ENCODE measurements at places on chromosomes 12 and 14.

DNA sequence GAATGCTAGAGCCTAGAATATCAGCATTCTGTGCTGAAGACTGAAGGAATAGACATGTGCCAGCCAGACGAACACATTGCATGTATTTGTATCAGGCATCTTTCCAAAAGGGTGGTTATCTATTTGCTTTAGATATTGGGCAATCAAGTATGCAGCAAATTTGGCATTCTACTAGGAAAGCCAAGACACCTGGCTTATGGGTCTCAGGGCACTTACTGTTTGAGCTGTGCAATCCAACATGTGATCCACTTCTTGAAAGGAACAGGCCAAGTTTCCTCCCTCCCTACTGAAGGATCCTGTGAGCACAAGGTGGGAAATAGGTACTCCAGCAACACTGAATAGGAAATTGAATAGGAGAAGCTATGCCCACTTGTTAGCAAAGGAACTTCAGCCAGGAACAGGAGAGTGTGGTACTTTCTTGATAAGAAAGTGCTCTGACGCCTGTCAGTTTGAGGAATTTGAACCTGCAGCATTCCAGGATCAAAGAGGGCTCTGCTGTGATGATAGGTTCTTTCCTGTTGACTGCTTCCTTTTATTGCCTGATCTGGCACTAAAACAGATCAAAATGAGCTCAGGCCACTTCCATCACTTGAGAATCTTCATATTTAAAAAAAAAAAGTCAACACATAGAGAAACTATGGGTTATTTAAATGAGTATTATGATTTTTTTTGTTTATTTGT, 20.6 kb downstream of the OR6S1 start:
- peaks cover 54% of the 10 kb centered on the region for H3K4me1 ChIP-seq
- H3K27me3 ChIP-seq = peaks cover 11% of the 10 kb centered on the region
- H3K27ac ChIP-seq = no peak overlapping the region
- DNase-seq = no peak

- peak overlapping the region; percentile 48 for H3K4me3 ChIP-seq
- no peaks in the 10 kb centered on the region for H3K27me3 ChIP-seq
- H3K27ac ChIP-seq = no peak overlapping the region
- no peaks in the 10 kb centered on the region for H3K36me3 ChIP-seq
- no peak for DNase-seq
- H3K4me1 ChIP-seq = peaks cover 27% of the 10 kb centered on the region
Observed at GRCh38 chr12:62933220-62933601, 1.7 kb downstream of the PPM1H start.

GRCh38 chr12:65937161-65937641, 112.9 kb downstream of the HMGA2 start:
- no peak overlapping the region for H3K27ac ChIP-seq
- no peak overlapping the region for H3K4me3 ChIP-seq
- DNase-seq = no peak
- H3K27me3 ChIP-seq = no peaks in the 10 kb centered on the region

DNA sequence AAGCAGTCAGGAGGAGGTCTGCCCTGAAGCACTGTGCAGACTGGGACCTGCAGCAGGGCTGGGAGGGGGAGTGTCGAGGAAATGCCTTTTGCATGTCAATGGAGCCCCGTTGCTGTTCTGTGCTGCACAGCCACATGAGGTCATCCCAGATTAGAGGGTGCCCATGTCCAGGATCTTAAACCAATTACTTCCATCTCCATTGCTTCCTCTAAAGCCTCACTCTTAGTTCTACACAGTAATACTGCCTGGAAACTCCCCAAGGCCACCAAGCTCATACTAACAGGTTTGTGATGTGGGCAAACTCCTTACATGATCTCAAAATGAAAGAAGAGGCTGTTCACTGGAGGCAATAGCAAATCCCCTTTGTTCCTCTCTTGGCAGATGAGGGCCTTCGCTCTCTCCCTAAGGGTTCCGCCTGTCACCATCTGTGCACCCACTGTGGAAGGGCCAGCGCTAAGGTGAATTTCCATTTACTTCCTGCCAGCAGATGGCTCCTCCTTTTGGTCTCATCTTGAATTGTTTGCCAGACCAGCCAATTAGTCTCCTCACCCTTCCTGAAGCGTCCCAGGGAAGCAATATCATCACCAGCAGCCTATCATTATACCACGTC, 35.4 kb upstream of the LTA4H start:
- H3K4me3 ChIP-seq = no peak overlapping the region
- no peaks in the 10 kb centered on the region for H3K27me3 ChIP-seq
- H3K27ac ChIP-seq = no peak overlapping the region
- no peak for DNase-seq

- no peak overlapping the region for H3K4me3 ChIP-seq
- no peaks in the 10 kb centered on the region for H3K4me1 ChIP-seq
- H3K27ac ChIP-seq = no peak overlapping the region
- no peak for DNase-seq
- H3K27me3 ChIP-seq = no peaks in the 10 kb centered on the region
Observed at GRCh38 chr12:127334912-127335644, 931.9 kb upstream of the TMEM132C start.

GRCh38 chr12:123115409-123116121, 35.3 kb downstream of the PITPNM2 start:
- DNase-seq = peak; percentile 37
- H3K27ac ChIP-seq = no peak overlapping the region
- no peak overlapping the region for H3K4me3 ChIP-seq
- no peaks in the 10 kb centered on the region for H3K27me3 ChIP-seq
- H3K4me1 ChIP-seq = peaks cover 24% of the 10 kb centered on the region

- no peak for DNase-seq
- no peak overlapping the region for H3K27ac ChIP-seq
- no peaks in the 10 kb centered on the region for H3K27me3 ChIP-seq
- H3K4me3 ChIP-seq = no peak overlapping the region
- peaks cover 24% of the 10 kb centered on the region for H3K36me3 ChIP-seq
Observed at GRCh38 chr12:19483727-19484126, 44.4 kb downstream of the AEBP2 start.

GRCh38 chr12:6077692-6078083, 46.8 kb downstream of the VWF start:
- DNase-seq = no peak
- H3K4me3 ChIP-seq = no peak overlapping the region
- peaks cover 32% of the 10 kb centered on the region for H3K4me1 ChIP-seq
- peaks cover 27% of the 10 kb centered on the region for H3K27me3 ChIP-seq
- H3K36me3 ChIP-seq = no peaks in the 10 kb centered on the region

- no peaks in the 10 kb centered on the region for H3K27me3 ChIP-seq
- peak overlapping the region; percentile 45 for H3K4me3 ChIP-seq
- peak overlapping the region; percentile 72 for H3K27ac ChIP-seq
- H3K4me1 ChIP-seq = peaks cover 70% of the 10 kb centered on the region
Observed at GRCh38 chr12:124545508-124546418, 21.6 kb downstream of the NCOR2 start.

DNA sequence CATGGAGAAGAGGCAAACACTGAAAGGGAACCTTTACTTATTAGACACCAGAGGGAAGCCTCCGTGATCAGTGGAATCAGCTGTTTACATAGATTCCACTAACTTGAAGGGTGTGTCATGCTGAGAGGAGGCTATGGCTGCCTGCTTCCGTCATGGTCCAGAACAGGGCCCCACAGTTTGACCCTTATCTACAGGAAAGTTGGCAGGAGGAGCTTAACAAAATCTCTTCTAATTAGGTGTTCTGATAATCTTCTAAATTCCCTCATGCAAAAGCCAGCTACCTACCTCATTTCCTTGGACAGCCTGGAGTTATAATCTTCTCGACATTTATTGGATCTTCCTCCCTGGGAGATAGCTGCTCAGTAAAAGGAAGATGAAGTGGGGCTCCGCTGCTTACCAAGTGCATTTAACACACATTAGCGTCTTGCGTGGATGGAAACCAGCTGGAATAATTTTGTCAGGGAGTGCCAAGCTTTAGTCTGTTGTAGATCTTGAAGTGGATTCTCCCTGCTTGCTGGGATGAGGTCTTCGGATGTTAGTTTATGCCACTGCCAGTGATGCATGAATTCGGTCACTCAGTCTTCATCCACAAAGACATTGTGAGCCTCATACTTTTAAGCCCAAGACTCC, 171.0 kb downstream of the PAH start:
- no peaks in the 10 kb centered on the region for H3K36me3 ChIP-seq
- no peak overlapping the region for H3K27ac ChIP-seq
- H3K27me3 ChIP-seq = no peaks in the 10 kb centered on the region
- no peak for DNase-seq
- no peak overlapping the region for H3K4me3 ChIP-seq

DNA sequence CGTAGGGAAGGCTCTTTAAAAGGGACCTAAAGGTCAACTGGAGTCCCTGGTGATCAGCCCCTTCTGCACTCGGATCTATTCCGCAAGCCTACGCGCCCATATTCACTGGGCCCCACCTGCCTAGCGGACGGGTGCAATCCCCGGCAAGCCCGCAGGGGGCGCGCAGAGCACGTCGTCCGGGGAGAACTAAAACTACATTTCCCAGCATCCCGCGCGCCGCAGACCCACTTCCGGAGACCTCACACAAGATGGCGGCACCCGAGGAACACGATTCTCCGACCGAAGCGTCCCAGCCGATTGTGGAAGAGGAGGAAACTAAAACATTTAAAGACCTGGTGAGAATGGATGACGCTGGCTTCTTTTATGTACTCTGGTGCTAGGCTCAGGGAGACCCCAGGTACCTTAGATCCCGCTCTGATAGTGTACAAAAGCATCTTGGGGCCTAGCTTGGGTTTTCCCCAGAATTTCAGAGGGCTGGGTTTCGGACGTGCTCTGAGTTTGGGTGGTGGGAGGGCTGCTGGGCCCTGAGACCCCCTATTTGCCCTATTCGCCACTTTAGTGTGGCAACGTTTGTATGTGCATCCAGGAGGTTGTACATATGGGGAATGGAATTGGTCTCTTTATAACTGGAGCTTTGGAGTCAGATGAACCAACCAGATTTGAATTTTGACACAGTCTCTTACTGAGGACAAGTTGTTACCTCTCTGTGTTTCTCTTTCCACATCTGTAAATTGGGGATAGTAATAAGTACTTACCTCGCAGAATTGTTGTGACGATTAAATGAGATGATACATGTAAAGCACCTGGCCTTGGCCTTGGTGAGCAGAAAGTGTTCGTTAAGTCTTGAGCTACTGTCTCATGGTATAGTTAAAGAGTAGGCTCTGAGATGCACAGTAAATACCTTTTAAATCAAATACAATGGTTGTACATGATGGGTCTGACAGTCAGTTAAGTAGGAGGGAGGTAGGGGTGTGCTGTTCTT, at the start of gene DDX47:
DDX47 (plus strand) TSS at position 227 of the 982 bp plus-strand sequence; CDS start at position 249, 22 bp downstream.
- peaks cover 61% of the 10 kb centered on the region for H3K4me1 ChIP-seq
- peaks cover 6% of the 10 kb centered on the region for H3K36me3 ChIP-seq
- DNase-seq = peak; percentile 91
- H3K4me3 ChIP-seq = peak within 1 kb of the TSS; percentile 93
- peak within 1 kb of the TSS; percentile 93 for H3K27ac ChIP-seq

DNA sequence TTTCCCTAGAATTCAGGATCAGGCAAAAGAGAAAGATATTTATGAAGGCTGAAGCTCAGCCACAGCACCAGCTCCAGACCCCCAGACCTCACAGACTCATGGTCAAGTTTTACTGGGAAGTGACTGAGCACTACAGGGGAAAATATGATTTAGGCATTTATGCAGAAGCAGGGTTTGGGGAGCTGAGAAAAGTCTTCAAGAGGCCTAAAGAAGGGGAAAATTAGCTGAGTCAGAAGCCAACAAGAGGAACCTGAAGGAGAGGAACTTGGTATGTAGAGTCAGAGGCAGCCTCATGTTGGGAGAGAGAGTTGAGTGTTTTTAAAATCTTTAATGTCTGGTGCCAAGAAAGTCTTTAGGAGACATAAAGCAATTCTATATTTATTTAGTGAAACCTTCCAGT, 63.0 kb downstream of the FOS start:
- H3K36me3 ChIP-seq = no peaks in the 10 kb centered on the region
- H3K27ac ChIP-seq = peak overlapping the region; percentile 65
- H3K4me1 ChIP-seq = peaks cover 81% of the 10 kb centered on the region
- no peak overlapping the region for H3K4me3 ChIP-seq

DNA sequence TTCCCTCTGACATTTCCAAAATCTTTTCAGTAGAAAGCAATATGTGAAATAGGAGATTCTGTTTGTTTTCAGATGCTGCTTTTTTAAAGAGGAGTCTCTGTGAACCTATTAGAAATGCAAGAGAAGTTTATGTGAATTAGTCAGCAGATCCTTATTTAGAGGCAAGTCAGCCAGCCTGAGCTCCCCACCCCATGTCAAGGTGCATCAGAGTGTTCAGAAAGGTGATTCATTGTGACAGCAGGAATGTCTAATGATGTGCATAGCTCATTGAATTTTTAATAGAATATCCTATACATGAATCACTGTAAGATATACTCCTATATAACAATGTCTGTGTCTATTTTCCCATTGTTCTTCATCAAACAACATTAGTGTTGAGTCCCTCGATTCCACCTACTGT, 1222.4 kb upstream of the USP15 start:
- H3K4me1 ChIP-seq = no peaks in the 10 kb centered on the region
- H3K36me3 ChIP-seq = no peaks in the 10 kb centered on the region
- no peak overlapping the region for H3K27ac ChIP-seq
- no peak overlapping the region for H3K4me3 ChIP-seq
- no peak for DNase-seq

Measured in CD14-positive monocyte (primary cell).